ENCODE measurements at places on chromosomes 3 and 15. TPM values are rescaled to one million over a fixed set of nuclear protein-coding genes. Genes with fewer than 3 reads are reported as not detected.

ACTC1 gene
- not detected for total RNA-seq

KIF7 gene
- 0.35 TPM for total RNA-seq

FAM81A gene
- 2.8 TPM for total RNA-seq

MYEF2 gene
- 0.62 TPM for total RNA-seq

CTDSPL gene
- total RNA-seq, result 22.6 TPM

VGLL3 gene
- 19.8 TPM for total RNA-seq

NEO1 gene
- 14.4 TPM for total RNA-seq

MKRN3 gene
- 5.5 TPM for total RNA-seq

GMPPB gene
- 43.7 TPM for total RNA-seq

CD80 gene
- total RNA-seq, result 1.3 TPM

LIPH gene
- 5.7 TPM for total RNA-seq

DNA sequence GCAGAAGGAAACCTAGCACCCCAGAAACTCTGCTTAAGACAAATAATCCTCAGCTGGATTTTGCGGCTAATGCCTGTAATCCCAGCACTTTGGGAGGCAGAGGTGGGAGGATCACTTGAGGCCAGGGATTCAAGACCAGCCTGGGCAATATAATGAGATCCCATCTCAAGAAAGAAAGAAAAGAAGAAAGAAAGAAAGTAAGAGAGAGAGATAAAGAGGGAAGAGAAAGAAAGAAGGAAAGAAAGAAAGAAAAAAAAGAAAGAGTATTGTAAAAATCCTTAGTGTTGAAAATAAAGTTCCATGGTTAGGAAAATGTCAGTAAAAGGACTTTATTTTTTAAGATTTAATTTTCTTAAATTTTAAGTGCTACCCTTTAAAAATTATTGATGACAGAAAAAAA, 54.9 kb upstream of the LRRFIP2 start:
- no peak for DNase-seq

GRCh38 chr3:186427627-186428281, 65.7 kb upstream of the DGKG start:
- DNase-seq, result no peak

- no peak for DNase-seq
Measured at GRCh38 chr3:5194801-5195509, 7.4 kb downstream of the EDEM1 start.

GRCh38 chr3:18228060-18228459, 197.1 kb downstream of the SATB1 start:
- no peak for DNase-seq

- DNase-seq, result no peak
Measured at GRCh38 chr3:27345959-27346865, 23.0 kb downstream of the NEK10 start.

- DNase-seq, result peak; percentile 82
Measured at GRCh38 chr15:80152180-80152895, 461 bp upstream of the FAH start.

GRCh38 chr3:108088697-108089096, 2.1 kb downstream of the CD47 start:
- DNase-seq, result no peak

- DNase-seq, result no peak
Measured at GRCh38 chr15:66875588-66876420, 173.8 kb downstream of the SMAD6 start.

DNA sequence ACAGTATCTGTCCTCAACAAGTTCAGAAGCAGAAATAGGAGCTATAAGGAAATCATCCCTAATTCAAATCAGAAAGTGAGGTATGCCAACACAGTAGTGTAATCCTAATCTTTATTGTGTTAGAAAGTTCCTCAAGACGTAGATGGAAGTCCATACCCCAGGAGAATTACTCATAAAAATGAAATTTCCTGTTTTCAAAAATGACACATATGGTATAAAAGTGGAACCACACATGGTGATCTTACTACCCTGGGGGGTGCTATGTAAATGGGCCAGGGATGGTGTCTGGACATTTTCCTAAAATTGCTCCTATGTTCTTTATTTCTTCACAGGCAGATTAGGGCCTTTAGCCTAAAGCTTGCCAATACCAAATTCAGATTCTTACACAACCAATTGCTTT, 204.1 kb downstream of the ARRDC4 start:
- no peak for DNase-seq

DNA sequence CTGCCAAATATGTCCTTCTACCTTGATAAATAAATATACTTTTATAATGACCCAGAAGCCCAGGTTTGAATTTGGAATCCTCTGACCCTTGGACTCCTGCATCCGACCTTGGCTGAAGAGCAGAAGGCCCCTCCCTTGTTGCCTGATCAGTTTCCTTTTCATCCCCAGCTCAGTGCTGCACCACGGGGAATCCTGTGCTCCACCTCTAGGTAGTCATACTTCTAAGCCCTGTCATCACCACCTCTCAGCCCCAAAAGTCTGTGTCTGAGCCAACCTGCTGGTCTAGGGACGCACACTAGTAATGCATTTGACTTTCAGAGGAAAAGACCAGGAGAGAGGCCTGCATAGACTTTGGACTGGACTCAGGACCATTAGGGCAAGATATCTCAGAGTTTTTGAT, 310.6 kb downstream of the NLGN1 start:
- no peak for DNase-seq

GRCh38 chr3:64673159-64673715, 14.6 kb downstream of the ADAMTS9 start:
- DNase-seq, result no peak

DNA sequence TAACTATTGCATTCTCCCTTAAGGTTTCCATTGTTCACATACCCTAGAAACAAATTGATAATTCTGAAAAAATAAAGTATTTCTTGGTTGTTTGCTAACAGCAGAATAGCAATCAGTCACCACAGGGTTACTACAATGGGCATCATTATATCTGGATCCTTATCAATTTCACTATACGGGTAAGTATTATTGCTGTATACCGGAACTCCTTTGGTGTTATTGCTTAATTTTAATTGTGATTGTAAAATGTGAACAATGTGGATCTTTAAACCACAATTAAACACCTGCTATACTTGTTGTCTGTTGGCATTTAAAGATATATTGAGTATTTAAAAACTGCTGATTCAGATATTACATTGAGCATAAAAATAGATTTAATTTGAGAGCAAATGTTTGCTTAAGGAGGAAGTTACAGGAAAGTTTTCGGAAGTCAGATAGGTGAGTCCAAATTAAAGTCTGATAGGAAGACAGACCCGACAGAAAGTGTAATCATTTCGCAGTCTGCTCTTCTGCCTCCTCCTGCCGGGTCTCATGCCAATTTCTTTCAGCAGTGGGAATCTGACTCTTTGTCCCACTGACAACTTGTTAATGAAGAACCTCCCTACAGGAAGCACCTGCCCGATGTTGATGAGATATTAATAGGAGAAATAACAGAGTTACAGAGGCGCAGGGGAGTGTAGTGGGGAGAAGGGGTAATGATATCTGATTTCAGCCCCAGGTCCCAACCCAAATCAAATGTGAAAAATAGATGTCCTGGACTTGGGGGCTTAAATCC, 169.7 kb upstream of the TBC1D5 start:
- DNase-seq, result no peak

DNA sequence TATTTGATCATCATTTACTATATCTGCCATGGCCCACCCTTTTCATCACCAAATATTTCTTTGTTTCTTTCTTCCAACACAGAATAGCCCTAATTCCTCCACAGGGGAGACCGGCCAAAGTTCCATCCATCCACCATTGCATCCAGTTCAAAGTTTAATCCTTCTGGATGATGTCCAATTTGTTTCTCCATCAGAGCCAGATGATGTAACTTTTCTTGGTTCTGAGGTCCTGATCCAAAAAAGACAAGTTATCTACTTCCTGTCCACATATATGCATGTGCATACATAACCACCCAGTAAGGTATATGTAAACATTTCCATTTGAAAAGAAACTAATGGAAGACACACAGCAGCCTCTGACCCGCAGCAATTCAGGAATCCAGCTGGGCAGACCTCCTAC, 237.3 kb downstream of the SHOX2 start:
- no peak for DNase-seq

All from esophagus squamous epithelium (tissue), 5 donors.